ENCODE measurements at places on chromosomes 1 and 21.

DNA sequence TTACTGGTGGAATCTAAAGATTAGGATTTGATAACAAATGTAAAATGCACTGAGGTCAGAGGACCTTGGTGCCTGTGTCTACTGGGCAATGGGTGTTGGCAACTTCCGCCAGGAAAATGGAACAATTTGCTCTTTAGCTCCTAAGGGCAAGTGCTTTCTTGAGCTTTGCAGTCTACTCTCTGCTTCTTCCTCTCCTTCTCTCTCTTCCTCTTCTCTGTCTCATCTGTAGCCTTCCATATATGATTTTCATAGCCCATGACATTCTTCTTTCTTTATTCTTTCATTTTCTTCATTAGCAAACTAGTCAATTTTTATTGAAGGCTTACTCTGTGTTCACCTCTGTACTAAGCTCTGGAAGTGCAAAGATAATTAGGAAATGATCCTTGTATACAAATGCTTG is 35.5 kb downstream of the OVGP1 start:
- no peak for DNase-seq

- DNase-seq = no peak
Measured at GRCh38 chr1:25091658-25092057, 140.6 kb downstream of the SYF2 start.

DNA sequence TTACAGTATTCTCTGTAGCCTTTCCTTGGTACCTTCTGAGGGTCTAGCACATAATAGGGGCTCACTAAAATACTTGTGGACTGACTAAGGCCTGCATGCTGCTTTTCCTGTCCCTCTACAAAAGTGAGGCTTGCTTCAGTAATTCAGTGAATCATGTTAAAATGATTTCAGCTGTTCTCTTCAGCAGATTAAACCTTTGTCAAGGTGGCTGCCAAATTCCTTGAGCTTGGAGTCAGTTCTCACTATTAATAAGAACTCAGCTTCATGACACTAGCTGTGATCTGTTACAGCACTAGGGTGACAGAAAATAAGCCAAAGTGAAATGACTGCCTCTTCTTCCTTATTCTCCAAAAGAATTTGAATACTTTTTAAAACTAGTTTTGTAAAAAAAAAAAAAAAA is 128.8 kb downstream of the KCNN3 start:
- no peak for DNase-seq

GRCh38 chr1:218317061-218317460 is 28.1 kb upstream of the TGFB2 start:
- DNase-seq = no peak

- peak; percentile 33 for DNase-seq
Measured at GRCh38 chr1:99737016-99737415, 29.4 kb downstream of the FRRS1 start.

DNA sequence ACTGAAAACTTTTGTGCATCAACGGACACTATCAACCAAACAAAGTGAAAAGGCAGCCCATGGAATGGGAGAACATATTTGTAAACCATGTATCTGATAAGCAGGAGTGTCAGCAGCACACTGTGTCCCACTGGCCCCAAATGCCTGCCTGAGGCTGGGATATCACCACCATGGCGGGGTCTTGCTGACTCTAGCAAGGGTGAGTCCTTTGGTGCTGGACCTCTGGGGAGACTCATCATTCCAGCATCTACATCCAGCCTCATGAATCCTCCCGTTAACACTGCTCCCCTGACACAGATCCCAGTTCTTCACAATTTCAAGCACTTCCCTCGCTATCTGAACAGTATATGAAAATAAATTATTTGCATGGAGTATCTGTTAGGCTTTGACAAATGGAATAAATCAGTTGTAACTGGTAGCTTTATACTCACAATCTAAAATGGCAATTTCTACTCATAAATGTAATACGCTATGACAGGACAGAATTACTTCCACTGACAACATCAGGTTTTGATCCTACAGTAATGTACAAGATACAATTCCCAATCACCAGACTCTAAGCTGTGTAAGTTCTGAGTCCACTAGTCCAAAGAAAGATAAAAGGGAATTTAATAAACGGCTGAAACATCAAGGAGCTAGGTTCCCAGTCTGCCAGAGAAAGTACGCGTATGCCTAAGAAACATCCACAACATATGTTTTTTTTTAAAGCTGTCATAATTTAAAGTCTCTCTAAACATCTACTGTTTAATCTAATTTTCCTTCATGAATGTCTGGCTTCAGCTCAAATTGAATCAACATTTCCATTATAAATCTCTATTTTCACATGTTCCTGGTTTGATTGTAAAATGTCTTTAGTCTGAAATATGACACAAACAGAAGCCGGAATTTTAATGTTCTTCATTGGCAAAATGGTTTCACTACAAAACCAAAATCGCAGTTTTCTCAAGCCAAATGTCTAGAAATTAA is 95.1 kb downstream of the SIPA1L2 start:
- no peak for DNase-seq

GRCh38 chr1:26363549-26364448 is 8.8 kb downstream of the ZNF683 start:
- DNase-seq = peak; percentile 70

GRCh38 chr1:24709791-24710441 is 35.3 kb upstream of the CLIC4 start:
- no peak for DNase-seq

DNA sequence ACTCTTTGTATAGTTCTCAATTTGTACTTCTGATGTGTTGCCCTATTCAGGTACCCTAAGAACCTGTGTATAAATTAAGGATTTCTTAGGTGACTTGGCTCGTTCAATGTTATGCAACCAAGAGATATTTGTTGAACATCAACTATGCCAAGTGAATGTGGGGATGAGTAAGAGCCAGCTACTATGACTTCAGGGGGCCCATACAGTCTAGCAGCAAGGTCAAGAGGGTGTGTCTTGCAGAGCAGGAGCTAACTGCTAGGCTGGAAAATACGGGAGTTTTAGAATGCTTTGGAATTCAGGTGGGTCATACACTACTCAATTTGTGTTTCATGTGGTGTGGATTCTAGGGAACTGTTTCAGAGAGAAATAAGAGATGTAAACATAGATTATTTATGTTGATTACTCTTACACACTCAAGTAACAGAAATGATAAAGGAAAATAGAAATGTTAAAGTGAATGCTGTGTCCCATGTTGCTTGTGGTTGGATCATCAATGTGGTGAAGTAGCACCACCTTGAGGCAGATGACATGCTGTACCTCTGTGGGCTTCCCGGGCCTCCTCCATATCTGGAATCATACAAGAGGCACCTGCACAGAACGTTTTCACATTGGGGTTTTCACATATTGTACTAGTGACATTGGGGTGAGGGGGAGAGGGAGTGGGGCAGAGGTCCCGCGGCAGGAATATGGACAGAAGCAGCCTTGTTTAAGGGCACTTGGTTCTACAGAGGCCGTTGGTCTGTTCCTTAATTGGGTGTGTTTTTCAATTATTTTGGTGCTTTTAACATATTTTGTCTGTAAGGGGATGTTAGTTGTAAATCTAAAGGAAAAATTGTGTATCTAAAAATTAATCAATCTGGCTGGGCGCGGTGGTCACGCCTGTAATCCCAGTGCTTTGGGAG is 12.4 kb downstream of the ARPC5 start:
- peak; percentile 47 for DNase-seq

- no peak for DNase-seq
Measured at GRCh38 chr1:4671828-4672227, 17.4 kb downstream of the AJAP1 start.

DNA sequence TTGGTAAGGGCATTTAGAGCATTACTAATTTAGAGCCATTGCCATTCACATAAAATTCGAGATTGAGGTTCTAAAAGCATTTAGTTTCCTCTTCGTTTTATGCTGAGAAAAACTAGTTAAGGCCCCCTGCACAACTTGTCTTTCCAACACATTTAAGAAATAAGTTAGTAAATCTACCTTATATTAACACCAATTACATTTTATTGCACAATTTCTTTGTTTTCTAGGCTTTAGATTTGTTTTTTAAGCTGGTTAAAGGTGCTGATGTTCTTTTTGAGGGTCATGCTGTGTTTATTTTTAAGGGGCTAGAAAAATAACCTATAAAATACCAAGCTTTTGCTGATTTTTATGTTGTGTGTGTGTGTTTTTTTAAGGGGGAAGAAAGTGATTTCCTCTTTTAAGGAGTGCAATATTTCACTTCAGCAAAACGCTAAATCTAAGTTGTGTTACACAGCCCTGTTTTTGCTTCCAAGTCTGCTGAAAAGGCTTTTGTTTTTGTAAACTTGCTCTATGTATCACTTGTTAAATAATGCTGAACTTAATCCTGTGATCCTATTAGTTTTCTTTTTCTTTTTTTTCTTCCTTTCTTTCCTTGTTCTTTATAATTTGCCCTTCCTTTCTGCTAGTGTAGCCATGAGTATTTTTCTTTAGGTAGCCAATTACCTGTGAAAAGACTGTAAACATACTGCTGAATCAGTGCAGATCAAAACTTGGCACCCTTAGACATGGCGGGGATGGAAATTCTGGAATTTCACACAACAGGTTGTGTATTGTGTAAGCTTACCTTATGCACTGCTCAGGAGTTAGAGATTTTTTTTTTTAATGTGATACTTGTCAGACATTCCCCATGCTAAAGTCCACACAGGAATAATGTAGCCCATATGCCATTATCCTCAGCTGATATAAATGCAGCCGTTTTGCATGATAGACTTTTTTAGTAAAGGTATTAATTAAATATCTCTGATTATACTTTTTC is 1.5 kb downstream of the CEPT1 start:
- DNase-seq = no peak

GRCh38 chr1:201531551-201532425 is 7.1 kb upstream of the NAV1 start:
- peak; percentile 87 for DNase-seq

- DNase-seq = no peak
Measured at GRCh38 chr1:32007591-32007940, 6.1 kb upstream of the KHDRBS1 start.

- DNase-seq = peak; percentile 91
Measured at GRCh38 chr1:46218443-46218842, 15.3 kb downstream of the LURAP1 start.

GRCh38 chr1:167502192-167502551 is 16.2 kb downstream of the CD247 start:
- DNase-seq = no peak

DNA sequence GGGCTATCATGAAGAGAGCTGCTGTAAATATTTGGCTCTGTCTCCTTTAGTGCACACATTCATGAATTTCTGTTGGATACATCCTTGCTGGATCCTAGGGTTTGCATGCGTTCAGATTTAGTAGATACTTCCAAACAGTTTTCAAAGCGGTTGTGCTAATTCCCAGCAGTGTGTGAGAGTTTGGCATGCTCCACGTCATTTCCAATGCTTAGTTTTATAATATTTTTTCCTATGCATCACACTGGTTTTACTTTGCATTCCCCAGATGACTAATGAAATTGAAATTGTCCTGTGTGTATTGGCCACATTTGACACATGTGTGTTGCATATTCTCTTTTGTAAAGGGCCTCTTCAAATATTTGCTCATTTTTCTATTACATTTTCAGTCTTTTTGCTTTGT is 18.5 kb upstream of the AADACL3 start:
- DNase-seq = no peak

DNA sequence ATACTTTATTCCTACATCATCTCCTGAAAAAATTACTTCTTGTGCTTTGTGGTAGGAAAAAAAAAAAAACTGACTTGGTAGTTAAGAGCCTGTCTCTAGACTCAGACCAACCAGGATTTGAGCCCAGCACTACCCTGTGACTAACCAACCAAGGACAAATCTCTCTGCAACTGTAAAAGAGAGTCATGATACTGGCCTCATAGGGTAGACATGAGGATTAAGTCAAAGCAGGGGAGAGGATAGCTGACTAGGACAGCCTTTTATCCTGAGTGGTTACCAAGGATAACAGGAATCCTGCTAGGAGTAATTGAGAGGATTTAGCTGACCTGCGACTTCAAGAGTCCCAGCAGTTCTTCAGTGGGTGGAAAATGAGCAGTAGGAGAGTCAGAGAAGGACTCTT is 112.8 kb downstream of the C1orf21 start:
- no peak for DNase-seq

DNA sequence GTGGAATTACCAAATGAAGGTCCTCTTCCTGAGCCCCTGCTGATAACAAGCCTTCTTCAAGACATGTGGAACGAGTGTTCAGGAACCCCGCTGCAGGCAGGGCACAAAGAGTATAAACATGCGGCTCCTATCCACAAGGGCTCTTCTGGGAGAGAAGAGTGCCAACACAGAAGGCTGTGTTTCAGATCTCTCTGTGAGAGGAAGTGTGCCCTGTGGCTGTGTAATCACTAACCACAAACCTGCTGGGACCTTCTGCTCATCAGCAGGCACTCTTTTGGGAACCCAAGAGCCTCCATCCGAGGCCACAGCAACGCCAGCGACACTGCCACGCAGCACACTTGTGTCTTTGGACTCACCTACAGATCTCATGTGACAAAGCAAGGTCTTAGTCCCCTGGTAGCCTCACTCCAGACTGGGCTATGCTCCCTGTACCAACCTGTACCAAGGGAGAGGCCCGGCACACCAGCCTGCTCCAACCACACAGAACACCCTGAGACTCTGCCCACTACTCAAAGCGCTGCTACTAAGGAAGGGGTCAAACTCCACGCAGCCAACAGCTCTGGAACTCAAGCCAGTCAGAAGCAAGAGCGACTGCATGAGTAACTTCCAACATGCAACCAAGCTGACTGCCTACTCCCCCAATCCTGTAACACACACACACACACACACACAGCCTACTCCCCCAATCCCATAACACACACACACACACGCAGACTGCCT is 7.8 kb downstream of the PTTG1IP start:
- no peak for DNase-seq

GRCh38 chr1:58979677-58980076 is 195.8 kb upstream of the JUN start:
- DNase-seq = no peak

Data from NCI-H1105 (cell line).